ENCODE measurements at places on chromosomes 3 and 15.

GRCh38 chr3:13024765-13025065 is 48.5 kb downstream of the IQSEC1 start:
- no peak overlapping the region for H3K4me3 ChIP-seq
- H3K27me3 ChIP-seq, result peaks cover 3% of the 10 kb centered on the region
- H3K36me3 ChIP-seq, result no peaks in the 10 kb centered on the region
- H3K4me1 ChIP-seq, result peaks cover 56% of the 10 kb centered on the region

DNA sequence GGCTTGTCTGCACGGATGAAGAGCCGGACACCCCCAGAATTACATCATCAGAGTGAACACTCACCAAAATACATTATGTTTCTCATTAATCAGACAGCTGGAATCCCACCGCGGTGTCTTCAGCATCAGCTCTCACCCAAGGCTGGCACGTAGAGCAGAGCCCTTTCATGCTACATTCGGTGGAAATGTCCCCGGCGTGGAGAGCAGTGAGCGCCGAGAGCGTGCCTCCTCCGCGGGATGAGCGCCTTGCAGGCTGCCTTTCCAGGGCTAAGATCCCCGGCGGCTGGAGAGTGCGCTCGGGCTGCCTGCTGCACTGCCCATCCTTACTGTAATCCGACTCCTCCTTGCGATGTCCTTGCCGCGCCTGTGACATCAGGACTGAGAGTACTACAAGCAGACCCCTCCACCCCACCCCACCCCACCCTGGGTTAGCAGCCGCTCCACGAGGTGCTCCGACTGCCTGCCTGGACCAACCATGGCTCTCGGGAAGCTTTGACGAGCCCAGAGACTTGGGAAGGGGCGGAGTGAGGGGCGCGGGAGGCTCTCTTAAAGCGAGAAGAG is at the start of gene ZNF385D:
Gene ZNF385D (minus strand): TSS at position 380 of the 561 bp plus-strand sequence. CDS start 294 bp downstream, at position 86.
- H3K27me3 ChIP-seq, result no peaks in the 10 kb centered on the region
- H3K4me1 ChIP-seq, result peaks cover 6% of the 10 kb centered on the region
- no peaks in the 10 kb centered on the region for H3K36me3 ChIP-seq
- peak within 1 kb of the TSS; percentile 61 for H3K4me3 ChIP-seq

GRCh38 chr3:100319951-100320350 is 14.6 kb upstream of the NIT2 start:
- no peak for DNase-seq
- H3K36me3 ChIP-seq, result peaks cover 43% of the 10 kb centered on the region
- no peak overlapping the region for H3K4me3 ChIP-seq
- H3K27ac ChIP-seq, result no peak overlapping the region

DNA sequence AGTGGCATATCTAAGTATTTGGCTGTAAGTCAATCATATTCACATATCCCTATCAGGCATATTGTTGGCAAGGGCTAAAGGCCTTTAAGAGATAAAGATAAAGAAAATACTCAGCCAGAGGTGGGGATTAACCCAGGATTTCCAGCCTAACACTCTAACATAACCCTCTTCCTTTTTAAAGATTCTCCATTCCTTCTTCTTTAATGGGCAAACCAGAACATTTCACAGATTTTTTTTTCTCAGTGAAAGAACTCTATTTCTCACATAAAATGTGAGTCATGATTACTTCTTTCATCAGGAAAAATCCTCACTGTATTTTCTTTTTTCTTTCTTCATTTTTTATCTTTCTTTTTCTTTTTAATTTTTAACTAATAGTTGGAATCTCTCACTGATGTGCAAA is 200.4 kb downstream of the NR1D2 start:
- H3K27ac ChIP-seq, result peak overlapping the region; percentile 98
- peaks cover 29% of the 10 kb centered on the region for H3K4me1 ChIP-seq
- no peaks in the 10 kb centered on the region for H3K27me3 ChIP-seq
- no peak for DNase-seq

DNA sequence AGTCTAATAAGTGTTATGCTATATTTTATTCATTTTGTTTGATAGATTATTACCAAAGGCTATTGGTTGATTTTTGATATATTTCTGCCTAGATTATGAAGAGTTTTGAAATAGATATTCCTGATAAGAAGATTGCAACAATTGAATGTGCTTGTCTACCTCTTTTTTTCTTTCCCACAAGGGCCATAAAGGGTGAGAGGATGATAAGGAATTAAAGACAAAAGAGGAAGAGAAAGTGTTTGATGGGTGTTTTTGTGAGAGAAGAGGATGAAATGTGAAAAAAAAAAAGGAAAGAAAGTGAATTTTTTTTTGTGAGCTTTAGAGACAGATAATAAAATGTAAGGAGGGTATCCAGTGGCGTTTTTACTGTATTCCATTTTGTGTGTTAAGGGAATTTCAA is 244.4 kb downstream of the CHST2 start:
- DNase-seq, result no peak
- no peaks in the 10 kb centered on the region for H3K27me3 ChIP-seq
- H3K4me3 ChIP-seq, result no peak overlapping the region
- H3K27ac ChIP-seq, result no peak overlapping the region
- no peaks in the 10 kb centered on the region for H3K36me3 ChIP-seq

DNA sequence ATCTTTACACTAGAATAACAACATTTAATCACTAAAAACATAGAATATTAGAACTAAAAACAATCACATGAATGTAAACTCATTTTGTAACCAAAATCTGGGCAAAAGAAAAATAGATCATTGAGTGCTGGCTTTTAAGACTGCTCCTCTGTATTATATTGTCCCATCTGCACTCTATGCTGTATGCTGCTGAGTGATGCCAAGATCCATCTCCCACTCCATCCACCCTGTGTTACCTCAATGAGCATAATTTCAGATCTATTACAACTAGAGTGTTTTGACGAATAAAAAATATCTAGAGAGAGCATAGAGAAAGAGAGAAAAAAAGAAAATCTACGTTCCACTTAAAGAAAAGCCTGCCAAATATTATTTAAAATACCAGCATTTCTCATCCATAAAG is 1060.4 kb downstream of the ZPLD1 start:
- H3K27me3 ChIP-seq, result no peaks in the 10 kb centered on the region
- no peaks in the 10 kb centered on the region for H3K4me1 ChIP-seq
- no peaks in the 10 kb centered on the region for H3K36me3 ChIP-seq
- no peak overlapping the region for H3K27ac ChIP-seq
- no peak for DNase-seq
- no peak overlapping the region for H3K4me3 ChIP-seq

DNA sequence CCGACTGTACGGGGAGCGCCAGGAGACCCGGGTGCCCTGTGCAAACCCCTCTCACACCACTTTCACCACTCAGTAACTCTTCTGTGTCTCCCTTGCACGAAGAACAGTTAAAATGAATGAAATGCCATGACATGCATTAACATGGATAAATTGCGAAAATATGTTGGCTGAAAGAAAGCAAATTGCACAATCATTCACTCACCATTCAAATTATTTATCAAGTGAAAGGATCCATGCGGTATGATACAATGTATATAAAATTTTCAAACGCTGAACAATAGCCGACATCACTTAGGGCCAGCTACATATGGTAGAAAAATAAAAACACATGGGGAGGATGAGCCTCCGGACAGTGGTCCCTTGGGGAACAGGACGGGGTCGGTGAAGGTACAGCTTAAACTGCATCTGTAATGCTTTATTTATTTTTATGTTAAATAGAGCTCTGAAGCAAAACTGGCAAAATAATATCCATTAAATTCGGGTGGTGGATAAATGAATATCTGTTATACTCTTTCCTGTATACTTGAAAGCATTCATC is 45.9 kb downstream of the SLC12A8 start:
- H3K36me3 ChIP-seq, result no peaks in the 10 kb centered on the region
- peaks cover 10% of the 10 kb centered on the region for H3K4me1 ChIP-seq
- H3K27ac ChIP-seq, result no peak overlapping the region
- H3K27me3 ChIP-seq, result no peaks in the 10 kb centered on the region
- H3K4me3 ChIP-seq, result no peak overlapping the region

GRCh38 chr3:149655826-149656574 is 1.8 kb downstream of the WWTR1 start:
- peak overlapping the region; percentile 93 for H3K4me3 ChIP-seq
- H3K36me3 ChIP-seq, result peaks cover 30% of the 10 kb centered on the region
- peaks cover 34% of the 10 kb centered on the region for H3K4me1 ChIP-seq
- peak overlapping the region; percentile 85 for H3K27ac ChIP-seq

DNA sequence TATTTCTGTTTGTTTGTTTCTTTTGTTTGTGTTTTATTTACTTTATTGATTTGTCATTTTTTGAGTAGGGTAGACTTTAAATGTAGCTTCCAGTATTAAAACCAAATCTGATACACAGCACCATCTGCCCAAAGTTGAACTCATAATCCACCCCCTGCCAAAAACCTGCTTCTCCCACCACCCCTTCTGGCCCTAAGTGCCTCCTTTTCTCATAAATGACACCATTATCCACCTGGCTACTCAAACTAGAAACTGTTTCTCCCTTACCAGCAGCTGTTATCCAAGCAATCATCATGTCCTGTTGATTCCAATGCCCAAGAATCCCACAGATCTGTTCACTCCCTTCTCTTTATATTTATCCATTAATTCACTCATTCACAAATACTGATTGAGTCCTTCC is 21.8 kb upstream of the PTX3 start:
- H3K27me3 ChIP-seq, result no peaks in the 10 kb centered on the region
- no peak overlapping the region for H3K4me3 ChIP-seq
- H3K36me3 ChIP-seq, result peaks cover 9% of the 10 kb centered on the region

GRCh38 chr15:63602595-63602994 is 5.4 kb downstream of the FBXL22 start:
- peaks cover 2% of the 10 kb centered on the region for H3K36me3 ChIP-seq
- no peaks in the 10 kb centered on the region for H3K27me3 ChIP-seq
- H3K4me3 ChIP-seq, result no peak overlapping the region
- no peak overlapping the region for H3K27ac ChIP-seq

DNA sequence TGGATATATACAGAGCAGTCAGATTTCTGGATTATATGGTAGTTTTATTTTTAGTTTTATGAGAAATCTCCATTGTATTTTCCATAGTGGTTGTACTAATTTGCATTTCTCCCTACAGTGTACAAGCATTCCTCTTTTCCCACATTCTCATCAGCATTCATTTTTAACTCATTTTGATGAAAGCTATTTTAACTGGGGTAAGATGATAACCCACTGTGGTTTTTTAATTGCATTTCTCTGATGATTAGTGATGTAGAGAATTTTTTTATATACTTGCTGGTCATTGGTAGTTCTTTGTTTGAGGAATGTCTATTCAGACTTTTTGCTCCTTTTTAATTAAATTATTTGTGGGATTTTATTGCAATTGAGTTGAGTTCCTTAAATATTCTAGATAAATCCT is 903.6 kb downstream of the DIPK2A start:
- no peaks in the 10 kb centered on the region for H3K27me3 ChIP-seq
- no peak overlapping the region for H3K4me3 ChIP-seq
- no peak for DNase-seq
- H3K27ac ChIP-seq, result no peak overlapping the region
- H3K4me1 ChIP-seq, result no peaks in the 10 kb centered on the region
- H3K36me3 ChIP-seq, result no peaks in the 10 kb centered on the region

DNA sequence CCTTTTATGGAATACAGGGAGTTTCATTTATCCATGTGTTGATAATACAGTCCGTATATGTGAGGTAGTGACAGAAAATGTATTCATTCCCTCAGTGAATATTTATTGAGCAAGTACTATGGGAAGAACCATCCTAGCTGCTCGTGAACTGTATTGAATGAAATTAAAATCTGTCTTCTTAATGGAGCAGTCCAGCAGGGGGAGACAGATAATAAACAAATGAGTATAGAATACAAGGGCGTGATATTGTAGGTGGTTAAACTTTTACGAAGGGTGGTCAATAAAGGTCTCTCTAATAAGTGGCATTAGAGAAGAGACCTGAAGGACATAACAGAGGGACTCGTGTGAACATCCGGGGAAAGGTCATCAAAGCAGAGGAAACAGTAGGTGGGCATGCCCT is 62.7 kb upstream of the OSTN start:
- H3K4me3 ChIP-seq, result no peak overlapping the region
- DNase-seq, result peak; percentile 63
- H3K27ac ChIP-seq, result no peak overlapping the region
- peaks cover 10% of the 10 kb centered on the region for H3K4me1 ChIP-seq

- H3K4me3 ChIP-seq, result no peak overlapping the region
- peaks cover 32% of the 10 kb centered on the region for H3K4me1 ChIP-seq
- no peaks in the 10 kb centered on the region for H3K27me3 ChIP-seq
- peak; percentile 62 for DNase-seq
These were observed 77.5 kb upstream of the FBN1 start for GRCh38 chr15:48722764-48723661.

DNA sequence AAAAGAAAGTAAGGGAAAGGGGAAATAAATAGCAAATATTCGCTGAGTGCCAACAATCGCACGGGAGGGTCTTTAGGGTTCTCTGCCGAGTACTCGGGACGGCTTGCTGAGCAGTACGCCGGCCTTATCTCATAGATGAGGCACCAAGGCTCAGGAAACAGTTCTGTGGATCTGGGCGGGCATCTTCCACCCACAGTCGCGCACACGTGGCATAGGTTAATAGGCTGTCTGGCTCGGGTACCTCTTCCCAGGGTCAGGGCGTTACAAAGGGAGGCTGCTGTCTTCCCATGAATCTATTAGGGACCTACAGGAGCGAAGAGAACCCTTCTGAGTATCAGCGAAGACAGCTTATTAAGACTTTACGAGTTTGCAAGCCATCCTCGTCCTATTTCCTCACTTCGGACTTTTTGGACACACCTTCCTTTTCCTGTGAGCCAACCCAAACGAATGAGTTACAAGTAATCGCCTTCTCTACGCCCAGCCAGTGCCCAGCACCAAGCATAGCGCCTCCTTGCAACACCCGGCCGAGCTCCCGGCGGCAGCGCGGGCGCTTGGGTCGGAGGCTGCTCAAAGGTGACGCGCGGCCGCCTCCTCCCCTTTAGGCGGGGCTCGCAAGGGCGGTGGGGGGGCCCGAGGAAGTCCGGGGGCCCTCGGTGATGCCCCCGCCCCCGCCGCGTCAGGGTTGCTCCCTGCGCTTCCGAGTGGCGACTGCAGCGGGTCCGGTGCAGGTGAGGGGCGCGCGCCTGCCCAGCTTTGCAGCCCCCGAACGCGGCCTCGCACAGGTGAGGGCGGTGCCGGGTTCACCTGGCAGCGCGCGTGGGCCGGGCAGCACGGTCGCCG is at the start of gene MCTP2:
Gene MCTP2 (plus strand): TSS at position 679 of the 840 bp plus-strand sequence. CDS start 66,705 bp downstream, outside the sequence.
- DNase-seq, result peak; percentile 64
- no peaks in the 10 kb centered on the region for H3K36me3 ChIP-seq
- no peaks in the 10 kb centered on the region for H3K27me3 ChIP-seq
- peak within 1 kb of the TSS; percentile 64 for H3K4me3 ChIP-seq
- peak within 1 kb of the TSS; percentile 44 for H3K27ac ChIP-seq

DNA sequence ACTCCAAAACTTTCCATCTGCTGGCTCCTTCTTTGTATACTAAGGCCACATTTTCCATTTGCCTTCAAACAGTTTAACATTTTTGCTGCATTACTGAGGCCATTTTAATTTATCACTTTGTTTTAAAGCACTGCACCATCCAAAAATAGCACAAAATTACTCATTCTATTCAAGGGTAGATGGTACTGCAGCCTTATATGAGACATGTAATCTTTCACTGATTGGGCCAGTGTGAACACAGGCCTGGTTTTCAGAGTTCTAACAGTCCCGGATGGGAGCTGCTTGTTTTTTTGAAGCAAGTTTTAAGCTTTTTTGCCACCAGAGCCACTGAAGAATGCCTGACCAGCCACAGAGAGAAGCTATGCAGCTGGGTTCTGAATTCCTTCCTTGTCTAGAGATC is 172.3 kb upstream of the TSC22D2 start:
- H3K27ac ChIP-seq, result peak overlapping the region; percentile 84
- H3K36me3 ChIP-seq, result no peaks in the 10 kb centered on the region
- peak; percentile 83 for DNase-seq
- H3K4me1 ChIP-seq, result peaks cover 43% of the 10 kb centered on the region
- H3K4me3 ChIP-seq, result no peak overlapping the region

GRCh38 chr3:193872265-193872753 is 263.6 kb upstream of the HES1 start:
- no peaks in the 10 kb centered on the region for H3K36me3 ChIP-seq
- H3K4me3 ChIP-seq, result no peak overlapping the region
- H3K27me3 ChIP-seq, result peaks cover 34% of the 10 kb centered on the region

GRCh38 chr15:56207092-56207491 is 36.6 kb downstream of the RFX7 start:
- no peak for DNase-seq
- H3K4me1 ChIP-seq, result peaks cover 20% of the 10 kb centered on the region
- H3K36me3 ChIP-seq, result no peaks in the 10 kb centered on the region
- no peaks in the 10 kb centered on the region for H3K27me3 ChIP-seq

Measured in osteoblast (primary cell).